Activated naive CD4-positive, alpha-beta T cell (primary cell): ENCODE measurements at places on chromosomes 1 and 21.

DNA sequence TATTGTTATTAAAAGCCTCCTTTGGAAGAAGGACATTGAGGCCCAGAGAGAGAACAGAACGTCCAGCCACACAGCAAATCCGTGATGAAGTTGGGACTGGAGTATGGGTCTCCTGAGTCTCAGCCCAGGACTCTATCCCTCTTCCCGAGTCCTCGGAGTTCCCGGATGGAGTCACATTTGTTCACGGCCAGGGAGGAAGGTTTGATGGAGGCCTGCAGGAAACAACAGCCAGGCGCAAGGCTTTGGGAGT is 357 bp upstream of the TXLNA start:
- no peak for DNase-seq

DNA sequence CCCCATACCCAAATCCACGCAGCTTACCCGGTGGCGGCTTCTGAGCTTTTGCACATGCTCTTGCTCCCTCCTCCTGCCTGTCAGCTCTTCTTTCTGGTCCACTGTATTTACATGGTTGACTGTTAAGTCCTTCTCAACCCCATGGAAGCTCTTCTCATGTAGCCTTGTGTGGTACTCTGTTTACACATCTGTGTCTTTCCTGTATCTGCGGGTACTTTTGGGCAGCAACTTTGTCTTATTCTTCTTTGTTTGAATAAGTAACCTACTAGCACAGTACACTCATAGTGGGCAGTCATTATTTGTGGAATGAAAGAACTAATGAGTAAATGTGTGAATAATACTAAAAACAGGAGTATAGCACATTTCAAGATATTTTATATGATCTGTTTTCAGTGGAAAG is 88.5 kb upstream of the GPR88 start:
- no peak for DNase-seq

DNA sequence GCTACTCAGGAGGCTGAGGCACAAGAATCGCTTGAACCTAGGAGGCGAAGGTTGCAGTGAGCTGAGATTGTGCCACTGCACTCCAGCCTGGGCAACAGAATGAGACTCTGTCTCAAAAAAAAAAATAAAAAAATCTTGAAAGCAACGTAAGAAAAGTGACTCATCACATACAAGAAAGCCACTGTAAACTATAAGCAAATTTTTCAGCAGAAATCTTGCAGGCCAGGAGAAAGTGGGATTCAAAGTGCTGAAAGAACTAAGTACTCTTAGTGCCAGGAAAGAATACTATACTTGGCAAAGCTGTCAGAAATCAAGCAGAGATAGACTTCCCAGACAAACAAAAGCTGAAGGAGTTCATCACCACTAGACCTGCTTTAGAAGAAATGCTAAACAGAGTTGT is 4.4 kb upstream of the HMGN1 start:
- no peak for DNase-seq

DNA sequence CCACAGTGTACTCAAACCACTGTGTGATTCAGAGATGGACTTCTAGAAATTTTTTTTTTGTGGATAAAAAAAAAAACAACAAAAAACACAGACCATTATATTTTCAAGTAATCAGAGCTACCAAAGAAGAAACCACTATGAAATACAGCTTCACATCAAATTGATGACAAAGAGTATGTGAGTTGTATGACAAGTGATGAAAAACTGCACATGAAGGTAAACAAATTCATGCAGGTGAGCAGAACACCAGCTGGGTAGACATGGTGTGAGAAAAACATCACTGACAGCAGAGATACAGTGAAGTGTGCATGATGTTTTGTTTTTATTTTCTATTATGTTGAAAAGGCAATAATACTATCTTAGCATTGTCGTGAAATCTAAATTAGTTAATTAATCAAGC is 8.0 kb upstream of the PTPRC start:
- DNase-seq = no peak

DNA sequence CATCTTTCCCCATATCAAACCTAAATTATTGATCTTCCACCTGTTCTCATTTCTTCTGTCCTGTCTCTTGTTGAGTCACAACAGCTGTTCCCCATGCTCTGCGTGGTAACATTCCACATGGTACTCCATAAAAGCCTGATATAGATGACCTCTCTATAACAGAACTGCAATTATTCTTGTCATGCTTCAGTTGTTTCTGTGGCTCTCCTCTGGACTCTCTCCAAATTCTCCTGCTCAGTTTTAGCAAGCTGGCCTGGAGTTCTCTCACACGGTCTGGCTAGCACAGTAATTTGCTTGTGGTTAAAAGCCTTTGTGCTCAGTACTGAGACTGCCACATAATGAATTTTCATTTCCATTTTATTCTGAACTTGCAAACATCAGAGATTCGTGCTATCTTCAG is 10.6 kb upstream of the LRRC39 start:
- DNase-seq = no peak
